Lung (tissue), 17 donors: ENCODE measurements at places on chromosomes 11 and 22. TPM values are rescaled to one million over a fixed set of nuclear protein-coding genes. Genes with fewer than 3 reads are reported as not detected.

DNA sequence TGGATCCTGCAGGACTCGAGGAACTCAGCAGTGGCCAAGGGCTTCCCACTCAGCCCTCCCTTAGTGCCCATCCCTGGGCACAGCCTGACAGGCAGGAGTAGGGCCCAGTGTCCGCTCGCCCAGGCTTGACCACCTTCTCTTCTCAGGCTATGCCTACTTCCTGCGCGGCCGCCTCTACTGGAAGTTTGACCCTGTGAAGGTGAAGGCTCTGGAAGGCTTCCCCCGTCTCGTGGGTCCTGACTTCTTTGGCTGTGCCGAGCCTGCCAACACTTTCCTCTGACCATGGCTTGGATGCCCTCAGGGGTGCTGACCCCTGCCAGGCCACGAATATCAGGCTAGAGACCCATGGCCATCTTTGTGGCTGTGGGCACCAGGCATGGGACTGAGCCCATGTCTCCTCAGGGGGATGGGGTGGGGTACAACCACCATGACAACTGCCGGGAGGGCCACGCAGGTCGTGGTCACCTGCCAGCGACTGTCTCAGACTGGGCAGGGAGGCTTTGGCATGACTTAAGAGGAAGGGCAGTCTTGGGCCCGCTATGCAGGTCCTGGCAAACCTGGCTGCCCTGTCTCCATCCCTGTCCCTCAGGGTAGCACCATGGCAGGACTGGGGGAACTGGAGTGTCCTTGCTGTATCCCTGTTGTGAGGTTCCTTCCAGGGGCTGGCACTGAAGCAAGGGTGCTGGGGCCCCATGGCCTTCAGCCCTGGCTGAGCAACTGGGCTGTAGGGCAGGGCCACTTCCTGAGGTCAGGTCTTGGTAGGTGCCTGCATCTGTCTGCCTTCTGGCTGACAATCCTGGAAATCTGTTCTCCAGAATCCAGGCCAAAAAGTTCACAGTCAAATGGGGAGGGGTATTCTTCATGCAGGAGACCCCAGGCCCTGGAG, 3.3 kb upstream of the SMARCB1 start:
- DNase-seq = no peak

DNA sequence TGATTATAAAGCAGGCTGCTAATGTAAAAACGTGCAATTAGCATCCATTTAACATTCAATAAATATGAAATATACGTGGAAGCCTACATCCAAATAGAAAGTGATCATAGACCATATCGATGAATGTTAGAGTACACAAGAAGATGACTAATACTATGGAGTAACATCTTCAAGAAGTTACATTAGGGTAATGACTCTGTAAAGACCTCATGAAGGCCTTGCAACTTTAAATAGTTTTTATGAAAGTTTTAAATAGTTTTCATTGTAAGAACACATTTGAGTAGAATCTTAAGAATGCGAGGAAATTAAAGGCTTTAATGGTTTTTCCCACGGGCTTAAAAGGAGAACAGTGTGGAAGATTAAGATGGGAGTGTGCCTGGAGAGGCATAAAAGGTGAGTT, 1.4 kb downstream of the TRIM34 start:
- DNase-seq = no peak

DNA sequence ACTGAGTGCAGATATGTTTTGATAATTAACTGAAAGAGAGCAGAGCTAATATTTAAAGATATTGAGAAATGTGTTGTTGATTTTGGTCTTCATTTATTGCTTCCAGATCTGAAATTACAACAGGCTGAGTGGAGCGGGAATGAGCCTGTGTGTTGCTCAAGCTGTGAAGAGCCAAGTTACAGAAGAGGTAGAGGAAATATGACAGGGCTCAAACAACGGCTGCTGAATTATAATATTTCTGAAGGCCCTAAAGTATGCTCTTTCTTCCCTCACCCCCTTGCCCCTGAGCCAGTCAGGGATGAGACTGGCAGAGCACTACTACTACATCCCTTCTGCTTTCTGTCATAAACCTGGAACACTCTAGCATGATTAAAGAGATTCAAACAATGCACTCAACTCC, 115.6 kb downstream of the FANCF start:
- no peak for DNase-seq

DNA sequence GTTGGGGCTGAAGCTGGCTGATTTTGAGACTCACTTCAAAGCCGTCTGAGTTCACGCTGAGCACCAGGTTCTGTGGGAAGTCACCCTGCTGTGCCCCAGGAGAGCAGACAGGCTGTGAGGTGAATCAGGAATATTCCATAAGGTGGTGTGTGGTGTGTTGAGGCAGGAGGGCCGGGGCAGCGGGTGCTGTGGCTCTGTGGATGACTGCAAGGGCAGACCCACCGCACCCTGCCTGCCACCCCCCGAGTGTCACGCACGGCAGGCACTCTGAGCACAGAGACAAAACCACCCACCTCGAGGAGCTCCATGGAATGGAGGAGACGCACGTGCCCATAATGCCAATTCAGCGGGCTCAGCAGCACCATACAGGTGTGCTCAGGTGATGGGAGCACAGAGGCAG, 147.8 kb downstream of the PKNOX2 start:
- DNase-seq = no peak

GRCh38 chr22:38694940-38695339, 5.8 kb downstream of the JOSD1 start:
- DNase-seq = no peak

DNA sequence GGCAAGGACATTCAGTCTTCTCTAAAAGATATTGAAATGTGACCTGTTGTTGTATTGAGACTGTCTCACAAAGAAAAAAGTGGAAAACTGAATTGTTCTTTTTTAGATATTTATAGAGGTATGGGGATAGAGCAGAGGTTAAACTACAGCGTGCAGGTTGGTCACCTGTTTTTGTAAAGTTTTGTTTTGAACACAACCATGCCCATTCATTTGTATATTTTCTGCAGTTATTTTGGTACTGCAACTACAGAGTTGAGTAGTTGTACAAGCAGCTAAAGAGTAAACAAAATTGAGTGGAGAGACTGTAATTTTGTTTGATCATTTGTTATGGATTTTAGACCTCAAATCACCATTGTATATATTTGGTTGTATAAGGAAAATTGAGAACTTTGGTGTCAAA, 11.3 kb downstream of the EED start:
- no peak for DNase-seq

DNA sequence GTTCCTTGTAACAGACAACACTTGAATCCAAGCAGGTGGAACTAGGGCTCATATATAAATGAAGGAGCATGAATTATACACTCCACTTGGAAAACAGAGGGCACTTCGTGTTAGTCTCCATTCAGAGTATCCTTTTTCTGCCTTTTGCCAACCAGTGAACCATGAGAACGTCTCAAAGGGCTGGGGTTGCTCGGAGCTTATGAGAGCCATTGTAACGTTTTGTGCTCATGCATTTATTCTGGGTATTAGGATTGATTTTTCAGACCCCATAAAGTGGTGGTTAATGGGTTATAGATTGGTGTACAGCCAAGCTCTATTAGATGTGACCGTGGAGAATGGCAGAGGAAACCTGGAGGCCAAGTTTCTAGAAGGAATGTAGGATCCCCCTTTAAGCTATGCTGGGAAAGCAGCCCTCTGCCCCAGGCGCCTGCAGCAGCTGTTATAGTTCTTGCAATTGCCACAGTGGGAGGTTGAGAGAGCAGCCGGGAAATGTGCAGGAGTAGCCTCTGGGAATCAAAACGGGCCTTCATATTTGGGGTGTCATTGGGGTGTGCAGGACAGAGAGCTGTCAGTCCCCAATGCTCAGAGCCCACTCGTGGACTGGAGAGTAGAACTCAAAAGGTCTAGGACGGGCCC, 54.6 kb upstream of the ASPHD2 start:
- DNase-seq = no peak

GRCh38 chr11:126751242-126751641, 249.3 kb downstream of the KIRREL3 start:
- no peak for DNase-seq

The FGF4 gene
- not detected for total RNA-seq

The TYR gene
- not detected for total RNA-seq

The RASSF7 gene
- 53.5 TPM for total RNA-seq

The OR52I2 gene
- total RNA-seq = not detected

The SGSM1 gene
- 4.5 TPM for total RNA-seq
